Ammon's horn (tissue), 1 donor: ENCODE measurements at places on chromosomes 3 and 15.

DNA sequence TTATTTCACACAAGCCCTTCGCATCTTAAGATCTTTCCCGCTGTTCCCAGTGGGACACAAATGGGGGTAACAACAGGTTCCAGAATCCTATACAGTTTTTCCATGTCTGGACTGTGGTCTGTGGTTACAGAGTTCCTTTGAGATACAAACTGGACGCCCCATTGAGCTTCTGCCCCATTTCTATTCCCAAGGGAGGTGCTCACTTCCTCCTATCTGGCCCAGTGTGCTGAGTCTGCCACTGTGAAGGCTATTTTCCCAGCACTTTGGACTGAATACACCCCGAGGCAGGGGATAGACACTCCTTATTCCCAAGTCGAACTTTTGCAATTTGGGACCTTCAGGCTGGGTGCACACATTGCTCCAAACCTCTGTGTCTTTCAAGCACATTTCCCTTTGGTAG, 44.0 kb downstream of the MESD start:
- no peak for DNase-seq

DNA sequence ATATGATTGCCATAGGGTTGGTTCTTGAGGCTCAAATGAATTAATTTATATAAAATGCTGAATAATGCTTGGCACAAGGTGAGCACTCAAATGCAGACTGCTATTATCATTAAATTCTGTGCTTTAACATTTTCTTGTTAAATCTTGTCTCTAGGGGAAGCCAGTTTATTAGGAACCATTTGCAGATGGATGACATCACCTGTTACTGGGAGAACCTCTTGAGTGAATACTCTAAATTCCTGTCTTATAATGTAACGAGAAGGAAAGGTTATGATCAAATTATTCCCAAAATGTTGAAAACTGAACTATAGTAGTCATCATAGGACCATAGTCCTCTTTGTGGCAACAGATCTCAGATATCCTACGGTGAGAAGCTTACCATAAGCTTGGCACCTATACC, 6.2 kb upstream of the TIMMDC1 start:
- no peak for DNase-seq

DNA sequence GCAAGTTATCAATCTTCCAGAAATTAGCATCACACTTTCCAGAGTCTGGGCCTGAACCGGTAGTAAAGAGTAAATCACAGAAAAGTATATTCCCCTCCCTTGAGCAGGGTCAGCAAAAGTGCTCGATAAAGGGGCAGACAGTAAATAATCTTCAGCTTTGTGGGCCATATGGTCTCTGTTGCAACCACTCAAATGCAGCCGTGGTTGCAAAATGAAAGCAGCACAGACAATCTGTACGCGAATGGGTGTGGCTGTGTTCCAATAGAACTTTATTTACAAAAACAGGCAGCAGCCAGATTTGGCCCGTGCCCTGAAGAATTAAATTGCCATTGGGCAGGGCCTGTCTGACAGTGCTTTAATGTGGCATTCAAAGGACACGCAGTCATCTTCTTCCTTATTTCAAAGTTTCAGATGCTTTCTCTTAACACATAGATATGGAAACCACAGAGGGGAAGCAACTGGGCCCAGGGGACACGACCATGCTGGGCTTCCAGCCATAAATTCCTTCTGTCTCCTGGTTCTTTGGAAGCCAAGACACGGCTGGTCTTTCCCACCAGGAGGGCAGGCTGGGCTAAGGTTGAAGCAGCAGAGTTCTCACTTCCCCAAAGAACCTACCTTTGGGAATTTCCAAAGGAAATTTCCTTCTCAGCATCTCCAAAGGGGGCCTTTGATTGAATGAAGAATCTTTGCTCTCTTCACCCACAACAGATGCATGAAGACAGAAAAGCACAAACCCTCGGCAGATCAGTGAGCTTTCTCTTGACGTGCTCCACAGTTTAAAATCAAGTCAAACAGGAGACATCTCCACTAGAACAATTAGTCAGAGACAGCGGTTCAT, 489.8 kb upstream of the PROK2 start:
- peak; percentile 66 for DNase-seq

GRCh38 chr15:75731248-75732151, 18.9 kb upstream of the CSPG4 start:
- no peak for DNase-seq

- DNase-seq = no peak
These were observed 5.4 kb downstream of the ACAD11 start for GRCh38 chr3:132654190-132654589.
